ENCODE measurements at places on chromosomes 2 and 18.

DNA sequence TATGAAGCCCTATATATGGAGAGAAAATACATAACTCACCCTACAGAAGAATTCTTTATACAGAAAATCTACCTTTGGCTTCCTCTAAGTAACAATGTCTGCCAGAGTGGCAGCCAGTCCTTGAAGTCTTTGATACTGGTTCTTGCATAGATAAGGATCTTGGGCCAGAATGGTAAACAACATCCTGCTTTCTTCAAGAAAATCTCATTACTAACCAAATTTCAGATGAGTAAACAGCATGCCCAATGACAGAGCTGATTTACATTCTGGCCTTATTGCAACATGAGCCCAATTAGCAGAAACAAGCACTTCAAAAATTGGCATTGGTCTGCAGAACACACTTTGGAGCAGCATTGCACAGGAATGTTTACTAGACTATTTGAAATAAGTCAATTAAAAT, 336.5 kb upstream of the ST6GAL2 start:
- DNase-seq, result no peak

GRCh38 chr2:18473241-18474181, 86.9 kb downstream of the RDH14 start:
- peak; percentile 70 for DNase-seq

GRCh38 chr2:218022851-218023530, 20.2 kb upstream of the TNS1 start:
- no peak for DNase-seq

DNA sequence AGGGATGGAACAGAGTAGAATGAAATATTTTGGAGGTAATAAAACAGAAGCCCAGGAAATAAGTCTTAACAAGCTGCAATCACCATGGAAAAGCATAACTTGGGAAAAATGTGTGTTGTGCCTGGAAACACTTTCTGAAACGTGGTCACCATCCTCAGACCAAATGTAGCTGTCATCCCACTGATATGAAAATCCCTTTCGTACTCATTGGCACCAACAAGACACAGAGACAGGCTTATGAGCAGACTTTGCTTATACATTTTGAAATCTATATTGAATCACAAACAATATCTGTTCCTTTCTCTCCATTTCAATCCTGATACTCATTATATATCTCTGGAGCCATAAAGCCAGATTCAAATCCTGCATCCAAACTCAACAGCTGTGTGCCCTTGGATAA, 28.7 kb downstream of the MREG start:
- no peak for DNase-seq

GRCh38 chr2:84856787-84857186, 24.1 kb downstream of the TRABD2A start:
- DNase-seq, result peak; percentile 86

- no peak for DNase-seq
These were observed 314.8 kb downstream of the TSN start for GRCh38 chr2:122070241-122070731.

- DNase-seq, result no peak
These were observed 35.4 kb upstream of the COL6A3 start for GRCh38 chr2:237449193-237449881.

DNA sequence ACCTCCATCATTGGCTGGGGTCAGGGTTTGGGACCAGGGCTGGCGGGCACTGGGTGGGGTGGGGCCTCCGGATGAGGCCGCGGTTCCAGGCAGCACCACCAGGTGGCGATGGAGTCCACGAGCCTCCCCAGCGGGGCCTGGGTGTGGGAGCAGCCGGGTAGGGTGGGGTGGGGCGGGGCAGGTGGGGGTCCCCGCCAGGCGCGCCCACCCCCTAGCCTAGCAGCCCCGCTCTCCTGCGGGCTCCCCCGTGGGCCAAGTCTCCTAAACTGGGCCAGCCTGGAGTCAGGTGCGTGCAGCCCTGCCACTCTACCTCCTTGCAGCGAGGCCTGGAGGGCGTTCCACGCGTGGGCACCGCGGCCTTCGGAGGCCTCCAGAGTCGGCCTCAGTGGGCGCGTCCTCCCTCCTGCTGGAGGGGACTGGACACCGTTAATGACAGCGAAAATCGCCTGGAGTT, 187.5 kb downstream of the TWIST2 start:
- DNase-seq, result peak; percentile 50

DNA sequence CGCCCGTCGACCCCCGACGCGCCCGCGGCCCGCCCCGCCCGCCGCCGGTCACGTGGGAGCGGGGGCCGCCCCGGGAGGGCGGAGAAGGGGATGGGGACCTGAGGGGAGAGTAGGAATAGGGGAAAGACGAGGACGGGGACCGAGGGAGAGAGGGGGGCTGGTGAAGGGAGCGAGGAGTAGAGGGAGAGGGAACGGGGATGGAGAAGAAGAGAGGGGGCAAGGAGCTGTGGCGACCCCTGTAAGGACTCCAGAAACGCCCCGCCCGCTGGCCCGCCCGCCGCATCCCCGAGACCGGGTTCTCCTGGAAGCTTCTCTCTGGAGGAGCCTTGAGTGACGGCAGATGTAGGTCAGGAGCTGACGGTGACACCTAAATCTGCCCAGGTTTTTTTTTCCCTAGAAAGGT, 615 bp downstream of the ADNP2 start:
- peak; percentile 48 for DNase-seq

- DNase-seq, result no peak
These were observed 14.2 kb upstream of the CXCR4 start for GRCh38 chr2:136131961-136132824.

DNA sequence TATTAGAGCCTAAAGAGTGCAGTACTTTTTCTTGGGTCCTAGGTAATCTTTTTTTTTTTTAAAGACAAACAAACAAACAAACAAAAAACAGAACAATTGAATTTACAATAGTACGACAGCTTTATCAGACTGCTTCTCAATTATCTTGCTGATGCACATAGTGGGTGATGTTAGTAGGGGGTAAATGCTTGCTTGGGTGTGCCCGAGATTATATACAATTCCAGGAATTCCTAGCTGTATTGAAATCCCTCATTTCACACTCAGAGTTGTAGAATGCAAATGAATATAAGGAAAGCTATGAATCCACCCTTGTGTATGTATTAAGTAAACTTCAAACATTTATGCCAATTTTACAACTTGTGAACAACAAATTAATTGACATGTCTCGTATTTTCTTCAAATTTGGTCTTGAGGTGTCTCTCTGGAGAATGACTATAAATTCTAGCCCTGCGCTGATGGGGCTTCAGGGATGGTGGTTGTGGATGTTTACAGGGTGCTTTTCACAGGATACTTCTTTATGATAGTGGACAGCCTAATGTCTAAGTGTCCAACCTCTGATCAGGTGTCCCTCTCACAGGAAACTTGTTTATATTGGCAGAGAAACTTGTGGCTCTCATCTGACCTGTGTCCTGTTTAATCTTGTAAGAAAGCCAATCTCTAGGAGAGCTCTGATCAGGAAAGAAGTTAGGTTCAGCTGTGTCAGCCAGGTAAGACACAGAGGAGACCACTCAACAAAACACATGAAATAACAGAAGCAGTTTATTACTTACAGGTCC, 61.9 kb upstream of the SLC39A10 start:
- peak; percentile 76 for DNase-seq

GRCh38 chr2:71503837-71504236, 50.5 kb downstream of the DYSF start:
- DNase-seq, result no peak

GRCh38 chr18:76263046-76264005, 231.7 kb downstream of the ZNF516 start:
- DNase-seq, result no peak

DNA sequence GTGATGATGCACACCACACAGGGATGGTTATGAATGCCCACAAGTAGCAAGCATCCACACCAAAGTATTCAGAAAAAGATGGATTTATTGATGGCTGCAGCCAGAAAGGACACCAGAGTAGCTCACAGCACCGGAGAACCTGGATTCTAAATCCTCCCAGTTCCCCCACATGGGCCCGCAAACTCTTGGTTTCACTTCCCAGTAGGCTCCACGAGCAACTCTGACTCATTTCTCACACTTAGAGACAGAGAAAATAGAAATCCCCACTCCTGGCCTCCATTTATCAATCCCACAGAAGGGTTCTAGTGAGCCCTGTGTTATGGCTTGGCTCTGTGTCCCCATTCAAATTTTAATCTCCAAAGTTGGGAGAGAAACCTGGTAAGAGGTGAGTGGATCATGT, 426.7 kb upstream of the MYT1L start:
- DNase-seq, result no peak

- DNase-seq, result no peak
These were observed 16.1 kb upstream of the ZNF236 start for GRCh38 chr18:76806301-76806700.

- DNase-seq, result no peak
These were observed 15.4 kb upstream of the OTOS start for GRCh38 chr2:240155745-240156390.

- DNase-seq, result peak; percentile 36
These were observed 47.2 kb upstream of the GORASP2 start for GRCh38 chr2:170881840-170882239.

DNA sequence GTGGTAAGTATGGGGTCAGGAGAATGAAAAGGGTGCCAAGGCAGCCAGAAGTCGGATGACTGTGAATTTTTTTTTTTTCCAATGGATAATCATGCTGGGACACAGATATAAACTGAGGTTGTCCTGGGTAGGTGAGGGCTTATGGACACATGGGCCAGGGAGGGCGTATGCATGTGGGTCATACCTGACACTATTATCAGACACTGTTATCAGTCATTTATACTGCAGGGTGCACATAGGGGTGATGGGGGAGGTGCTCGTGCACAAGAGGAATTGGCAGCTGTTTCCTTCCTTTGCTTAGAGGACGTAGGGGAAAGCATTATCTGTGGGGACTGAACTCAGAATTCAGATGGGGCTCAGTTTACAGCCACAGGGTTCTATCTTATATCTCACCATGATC, 10.1 kb downstream of the CTIF start:
- DNase-seq, result no peak

DNA sequence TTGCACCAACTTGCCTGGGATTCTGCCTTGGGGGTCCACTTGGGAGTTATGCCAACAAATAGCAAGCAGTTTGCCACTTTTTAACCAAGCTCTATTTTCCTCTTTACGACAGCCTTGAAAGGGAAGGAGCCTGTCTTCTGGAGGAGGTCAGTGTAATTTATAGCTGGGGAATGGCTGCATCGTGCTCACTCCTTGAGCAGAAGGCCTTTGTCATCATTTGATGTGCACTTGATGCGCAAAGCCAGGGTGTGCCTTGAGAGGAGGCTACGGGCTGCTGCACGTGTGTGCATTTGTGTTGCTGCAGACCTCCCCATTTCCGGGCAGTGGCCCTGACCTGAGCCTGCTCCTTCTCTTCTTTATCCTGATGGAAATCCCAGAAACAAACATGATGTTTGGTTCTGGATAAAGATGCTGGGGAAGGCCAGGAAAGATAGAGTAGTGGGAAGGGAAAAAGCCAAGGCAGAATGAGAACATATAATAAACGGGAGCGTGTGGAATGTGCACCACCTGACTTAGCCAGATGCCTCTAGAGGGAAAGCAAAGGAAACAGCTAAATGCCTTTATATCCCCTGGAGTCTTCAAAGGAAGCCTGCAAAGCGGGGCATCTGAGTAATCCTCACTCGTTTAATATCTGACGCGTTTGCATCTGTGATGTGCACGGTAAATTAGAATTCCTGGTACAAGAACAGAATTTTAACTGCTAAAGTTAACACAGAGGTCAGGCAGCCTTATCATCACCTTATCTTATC, 68.3 kb upstream of the ZNF521 start:
- DNase-seq, result no peak

- DNase-seq, result no peak
These were observed 33.1 kb downstream of the ARL4C start for GRCh38 chr2:234463626-234464290.

DNA sequence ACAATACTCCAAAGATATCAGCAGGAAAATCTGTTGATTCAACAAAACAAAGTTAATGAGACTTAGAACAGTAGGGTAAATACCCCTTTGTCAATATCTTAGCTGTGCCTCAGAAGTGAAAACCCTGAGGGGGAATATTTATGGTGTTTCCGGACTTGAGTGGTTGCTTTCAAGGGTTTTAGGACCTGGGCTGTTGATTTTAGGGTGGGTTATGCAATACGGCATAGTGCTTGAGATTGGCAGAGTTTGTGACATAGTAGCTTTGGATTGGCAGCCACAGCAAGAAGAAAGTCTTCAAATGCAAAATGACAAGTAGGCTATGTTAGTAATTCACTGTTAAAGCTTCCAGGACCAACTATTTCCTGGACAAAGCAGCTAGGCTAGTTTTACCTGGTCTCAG, 826.3 kb upstream of the CDH2 start:
- DNase-seq, result no peak

- DNase-seq, result no peak
These were observed 18.9 kb upstream of the CD8A start for GRCh38 chr2:86809481-86810121.

DNA sequence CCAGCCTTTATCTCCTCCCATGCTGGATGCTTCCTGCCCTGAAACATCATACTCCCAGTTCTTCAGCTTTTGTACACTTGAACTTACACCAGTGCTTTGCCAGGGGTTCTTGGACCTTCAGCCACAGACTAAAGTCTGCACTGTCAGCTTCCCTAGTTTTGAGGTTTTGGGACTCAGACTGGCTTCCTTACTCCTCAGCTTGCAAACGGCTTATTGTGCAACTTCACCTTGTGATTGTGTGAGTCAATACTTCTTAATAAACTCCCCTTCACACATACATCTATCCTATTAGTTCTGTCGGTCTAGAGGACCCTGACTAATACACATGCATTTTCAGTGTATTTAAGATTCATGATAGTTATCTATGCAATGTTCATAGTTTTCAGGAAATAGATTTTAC, 35.8 kb upstream of the ZNF804A start:
- DNase-seq, result peak; percentile 42

DNA sequence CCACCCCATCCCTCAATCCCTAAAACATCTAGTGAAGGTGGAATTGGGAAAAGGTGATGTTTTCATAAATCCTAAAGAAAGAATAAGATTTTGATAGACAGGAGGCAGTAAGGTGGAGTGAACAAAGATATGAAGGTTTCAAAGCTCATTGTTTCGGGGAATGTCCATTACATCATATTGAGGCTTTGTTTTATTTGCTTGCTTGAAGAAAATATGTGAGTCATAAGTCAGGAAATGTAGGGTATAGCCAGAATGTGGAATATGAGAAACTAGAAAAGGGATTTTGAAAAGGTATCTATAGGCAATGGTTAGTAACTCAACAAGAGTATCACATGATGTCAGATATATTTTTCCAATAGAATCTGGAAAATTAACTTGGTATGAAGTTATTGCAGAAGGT, 1178.5 kb upstream of the ACVR2A start:
- DNase-seq, result no peak

- DNase-seq, result no peak
These were observed 470.3 kb downstream of the MBD2 start for GRCh38 chr18:53754154-53754553.

DNA sequence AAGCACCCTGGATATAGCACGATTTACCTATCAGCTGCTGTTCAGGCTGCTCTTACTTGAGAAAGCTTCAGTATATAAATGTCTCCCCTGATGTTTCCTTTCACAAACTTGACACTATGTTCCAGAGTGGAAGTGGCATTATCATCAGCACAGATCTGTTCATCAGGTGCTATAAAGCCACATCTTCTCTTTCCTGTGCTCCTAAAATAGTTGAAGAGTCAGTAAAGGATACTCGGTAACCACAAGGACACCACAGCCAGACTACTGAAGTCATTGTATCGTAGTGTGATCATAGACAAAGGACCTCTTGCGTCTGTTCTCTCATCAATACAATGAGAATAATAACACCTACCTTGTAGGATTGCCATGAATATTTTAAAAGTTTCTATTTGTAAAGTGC, 841.0 kb upstream of the CELF4 start:
- DNase-seq, result no peak
